ENCODE measurements at places on chromosomes 7 and 10. TPM values are rescaled to one million over a fixed set of nuclear protein-coding genes. Genes with fewer than 3 reads are reported as not detected.

DNA sequence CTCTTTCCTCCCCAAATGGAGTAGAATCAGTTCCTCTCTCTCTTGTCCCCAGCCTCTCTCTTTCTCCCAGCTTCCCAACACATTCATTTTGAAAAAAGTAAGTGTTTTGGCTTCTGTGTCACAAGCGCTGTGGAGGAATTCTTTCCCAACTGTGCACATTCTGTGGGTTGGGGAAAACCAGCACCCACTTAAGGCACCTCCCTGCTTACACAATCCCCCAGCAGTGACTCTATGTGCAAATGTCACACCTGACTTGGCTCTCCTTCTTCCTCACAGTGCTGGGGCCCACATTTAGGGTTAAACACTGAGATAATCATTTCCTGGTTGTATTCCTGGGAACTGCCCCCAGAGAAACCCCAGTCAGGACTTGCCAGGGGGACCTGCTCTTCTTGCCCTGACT, 358.1 kb upstream of the ZNF32 start:
- H3K36me3 ChIP-seq = no peaks in the 10 kb centered on the region
- no peaks in the 10 kb centered on the region for H3K27me3 ChIP-seq
- DNase-seq = no peak
- H3K27ac ChIP-seq = no peak overlapping the region

GRCh38 chr10:1467334-1468076, 269.8 kb downstream of the ADARB2 start:
- H3K4me1 ChIP-seq = 0 out of 2 replicates have a peak, but pooled peaks cover 2% of the 10 kb centered on the region
- no peak overlapping the region for H3K4me3 ChIP-seq
- DNase-seq = no peak
- H3K27me3 ChIP-seq = no peaks in the 10 kb centered on the region
- H3K36me3 ChIP-seq = no peaks in the 10 kb centered on the region

ELMO1 gene
- 7.8 TPM for total RNA-seq

RASSF4 gene
- total RNA-seq = 11.5 TPM

GRCh38 chr7:147681530-147681929, 909.0 kb upstream of the C7orf33 start:
- no peaks in the 10 kb centered on the region for H3K36me3 ChIP-seq
- no peaks in the 10 kb centered on the region for H3K27me3 ChIP-seq
- H3K27ac ChIP-seq = no peak overlapping the region
- H3K4me3 ChIP-seq = no peak overlapping the region
- no peak for DNase-seq
- H3K4me1 ChIP-seq = no peaks in the 10 kb centered on the region

DNA sequence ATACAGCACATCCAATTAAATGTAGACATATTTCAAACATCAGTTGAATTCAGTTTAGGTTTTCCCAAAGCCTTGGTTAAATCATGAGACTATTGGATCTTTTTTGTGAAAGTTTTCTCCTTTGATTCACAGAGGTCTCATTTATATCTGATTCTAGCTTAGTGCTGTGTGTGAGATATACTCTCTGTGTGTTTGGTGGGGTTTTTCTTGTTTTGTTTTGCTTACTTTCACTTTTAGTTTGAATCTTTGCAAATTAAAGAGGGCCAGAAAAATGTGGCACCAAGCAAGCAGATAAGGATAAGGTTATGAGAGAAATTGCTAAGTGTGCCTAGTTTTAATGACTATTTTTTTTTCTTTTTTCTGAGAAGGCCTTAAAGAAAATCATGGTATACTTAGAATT, 12.6 kb upstream of the OR6B1 start:
- H3K27ac ChIP-seq = no peak overlapping the region
- peaks cover 8% of the 10 kb centered on the region for H3K36me3 ChIP-seq
- DNase-seq = no peak
- H3K4me1 ChIP-seq = no peaks in the 10 kb centered on the region
- no peaks in the 10 kb centered on the region for H3K27me3 ChIP-seq
- no peak overlapping the region for H3K4me3 ChIP-seq

Measured in H9 (cell line).